ENCODE measurements at places on chromosomes 7 and 10. TPM values are rescaled to one million over a fixed set of nuclear protein-coding genes. Genes with fewer than 3 reads are reported as not detected.

DNA sequence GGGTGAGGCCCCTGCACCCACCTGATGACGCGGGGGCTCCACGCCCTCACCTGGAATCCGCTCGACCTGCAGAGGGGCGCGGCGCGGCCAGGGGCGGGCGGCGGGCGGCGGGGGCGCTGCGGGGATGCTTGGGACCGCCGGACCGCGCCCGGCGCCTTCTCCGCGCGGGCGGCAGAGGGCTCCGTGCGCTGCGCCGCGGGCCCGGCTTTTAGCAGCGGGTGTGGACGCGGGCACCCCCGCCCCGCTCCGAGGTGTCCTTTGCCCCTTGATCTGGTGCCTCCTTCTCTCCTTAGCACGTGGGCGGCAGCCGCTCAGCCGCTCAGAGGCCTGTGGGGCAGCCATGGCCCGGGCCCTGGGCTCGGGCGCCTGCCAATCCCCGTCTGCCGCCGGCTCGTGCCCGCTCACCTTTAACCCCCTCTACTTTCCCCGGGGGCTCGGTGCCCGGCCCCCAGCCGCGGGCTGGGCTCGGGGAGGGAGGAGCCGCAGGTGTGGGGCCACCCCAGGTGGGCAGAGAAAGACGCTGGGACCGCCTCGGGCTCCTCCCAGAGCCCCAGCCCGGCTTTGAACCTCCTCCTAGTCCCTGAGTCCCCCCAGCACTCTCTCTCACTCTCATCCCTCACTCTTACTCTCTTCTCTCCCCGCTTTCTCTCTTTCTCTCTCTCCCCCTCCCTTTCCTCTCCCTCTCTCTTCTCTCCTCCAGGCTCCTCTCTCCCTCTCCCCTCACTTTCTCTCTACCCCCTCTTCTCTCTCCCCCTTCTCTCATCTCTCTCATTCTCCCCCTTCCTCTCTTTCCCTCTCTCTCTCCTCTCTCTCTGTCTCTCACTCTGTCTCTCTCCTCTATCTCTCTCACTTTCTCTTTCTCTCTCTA lies 19.7 kb upstream of the VPS37D start:
- peak; percentile 68 for DNase-seq

The GRM8 gene
- total RNA-seq: not detected

GRCh38 chr10:5491477-5491876 lies 7.9 kb downstream of the CALML5 start:
- no peak for DNase-seq

The CALML3 gene
- total RNA-seq: not detected

- DNase-seq: no peak
Observed at GRCh38 chr10:7547206-7547605, 119.6 kb downstream of the ITIH5 start.

The DYDC2 gene
- not detected for total RNA-seq

- DNase-seq: no peak
Observed at GRCh38 chr7:50822110-50822509, 39.4 kb upstream of the GRB10 start.

The LRRD1 gene
- total RNA-seq: not detected

The OR2A42 gene
- total RNA-seq: not detected

DNA sequence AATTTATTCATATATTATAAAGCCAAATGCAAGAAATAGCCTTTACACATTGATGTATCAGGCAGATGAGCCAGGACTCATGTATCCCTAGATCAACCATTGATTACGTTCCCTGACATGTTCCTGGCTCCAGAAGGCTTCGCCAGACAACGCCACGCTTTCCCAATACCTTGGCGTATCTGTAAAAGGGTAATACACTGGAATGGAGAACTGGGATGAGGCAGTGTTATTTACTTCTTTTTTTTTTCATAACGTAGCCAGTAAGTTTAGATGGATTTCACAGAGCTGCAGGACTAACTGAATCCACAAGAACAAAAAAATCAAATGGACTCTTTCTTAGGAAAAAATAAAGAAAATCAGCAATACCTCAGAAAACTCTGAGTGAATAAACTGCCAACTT lies 588.1 kb upstream of the SEMA3D start:
- no peak for DNase-seq

- peak; percentile 71 for DNase-seq
Observed at GRCh38 chr7:116809636-116810266, 52.6 kb upstream of the CAPZA2 start.

GRCh38 chr10:131047501-131047900 lies 264.0 kb downstream of the TCERG1L start:
- no peak for DNase-seq

- DNase-seq: no peak
Observed at GRCh38 chr10:100303724-100304319, 17.3 kb upstream of the BLOC1S2 start.

The TFR2 gene
- 20.7 TPM for total RNA-seq

GRCh38 chr10:86374664-86375063 lies 8.1 kb upstream of the GRID1 start:
- no peak for DNase-seq

DNA sequence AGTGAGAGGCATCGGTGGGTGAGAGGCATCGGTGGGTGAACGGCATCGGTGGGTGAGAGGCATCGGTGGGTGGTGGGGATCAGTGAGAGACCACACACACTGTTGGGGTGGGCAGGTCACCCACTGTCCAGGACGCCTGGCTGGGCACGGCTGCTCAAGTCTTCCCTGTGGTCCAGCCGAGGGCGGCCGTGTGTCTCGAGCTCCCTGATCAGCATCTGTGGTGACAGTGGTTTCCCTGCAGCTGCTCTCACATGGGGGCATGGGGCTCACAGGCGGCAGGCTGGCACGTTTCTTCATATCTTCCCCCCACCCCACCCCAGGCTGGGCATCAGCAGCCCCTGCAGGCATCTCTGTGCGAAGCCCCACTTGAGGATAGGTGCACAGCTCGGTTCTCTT lies 78.2 kb downstream of the NKX6-2 start:
- DNase-seq: no peak

The OR6V1 gene
- not detected for total RNA-seq

GRCh38 chr7:44547536-44548231 lies 6.6 kb upstream of the NPC1L1 start:
- DNase-seq: no peak

- no peak for DNase-seq
Observed at GRCh38 chr7:107035446-107035845, 9.1 kb upstream of the PRKAR2B start.

DNA sequence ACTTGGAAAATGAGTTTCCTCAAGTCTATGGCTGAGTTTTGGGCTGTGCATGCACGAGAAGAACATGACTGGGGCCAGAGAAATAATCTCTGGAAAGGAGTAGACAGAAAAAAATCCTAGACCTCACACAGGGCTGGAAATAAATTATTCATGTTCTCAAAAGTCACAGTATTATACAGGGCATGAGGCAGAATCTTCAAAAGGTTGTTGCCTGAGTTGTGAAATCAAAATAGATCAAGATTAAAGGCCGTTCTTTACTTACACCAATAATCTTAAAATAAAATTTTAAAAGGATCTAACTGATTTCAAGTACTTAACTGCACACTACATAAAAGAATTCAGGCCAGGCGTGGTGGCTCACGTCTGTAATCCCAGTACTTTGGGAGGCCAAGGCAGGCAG lies 14.1 kb upstream of the CREM start:
- DNase-seq: no peak

DNA sequence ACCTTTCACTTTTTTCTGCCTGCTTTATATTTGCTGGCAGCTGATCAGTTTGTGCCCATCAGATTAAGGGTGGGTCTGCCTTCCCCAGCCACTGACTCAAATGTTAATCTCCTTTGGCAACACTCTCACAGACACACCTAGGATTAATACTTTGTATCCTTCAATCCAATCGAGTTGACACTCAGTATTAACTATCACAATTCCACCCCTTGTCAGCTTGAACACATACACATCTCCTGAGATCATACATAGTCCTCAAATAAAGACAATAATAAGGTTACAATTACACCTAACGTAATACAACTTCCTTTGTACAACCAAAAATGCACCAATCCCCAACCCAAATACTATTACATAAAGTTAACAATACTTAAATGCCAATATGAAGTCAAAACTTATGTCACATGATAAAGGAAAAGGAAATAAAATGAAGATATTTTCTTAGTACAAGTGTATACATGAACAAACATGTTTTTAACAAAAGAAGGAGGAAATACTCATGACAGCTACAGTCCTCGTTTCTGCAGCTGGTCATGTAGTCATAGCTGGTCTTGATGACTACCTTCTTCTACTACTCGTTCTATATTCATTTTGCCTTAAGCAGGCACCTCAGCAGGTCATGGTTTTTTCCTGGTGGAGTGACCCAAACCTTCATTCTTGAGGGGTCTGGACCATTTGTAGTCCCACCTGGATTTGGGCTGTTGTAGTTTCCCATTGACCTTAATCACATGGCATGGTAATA lies 96.7 kb upstream of the CABCOCO1 start:
- DNase-seq: no peak

The SLC26A3 gene
- total RNA-seq: not detected

The CCZ1 gene
- total RNA-seq: 124 TPM
